Stimulated activated CD8-positive, alpha-beta memory T cell treated with anti-CD3 and anti-CD28 coated beads, Interleukin-7, amount 100 ng/mL, for 1 hour (primary cell): ENCODE measurements at places on chromosomes 2 and 18.

DNA sequence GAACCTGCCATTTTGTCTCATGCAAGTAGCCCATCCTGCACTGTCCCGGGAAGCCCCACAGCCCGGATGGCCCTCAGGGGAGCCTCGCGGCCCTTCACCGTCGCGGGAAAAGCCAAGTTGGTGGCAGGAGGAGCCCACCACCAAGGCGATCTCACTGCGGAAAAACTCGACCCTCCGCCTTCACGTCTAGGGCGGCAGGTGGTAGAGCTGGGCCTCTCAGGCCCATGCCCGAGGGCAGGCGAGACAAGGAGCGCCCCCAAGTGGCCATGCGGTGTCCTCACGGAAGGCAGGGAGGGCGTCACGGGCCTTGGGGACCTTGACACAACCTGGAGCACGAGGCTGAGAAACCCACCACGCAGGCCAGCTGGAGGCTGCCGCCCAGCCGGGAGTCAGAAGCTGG is 34.8 kb upstream of the SKA1 start:
- no peak for DNase-seq

DNA sequence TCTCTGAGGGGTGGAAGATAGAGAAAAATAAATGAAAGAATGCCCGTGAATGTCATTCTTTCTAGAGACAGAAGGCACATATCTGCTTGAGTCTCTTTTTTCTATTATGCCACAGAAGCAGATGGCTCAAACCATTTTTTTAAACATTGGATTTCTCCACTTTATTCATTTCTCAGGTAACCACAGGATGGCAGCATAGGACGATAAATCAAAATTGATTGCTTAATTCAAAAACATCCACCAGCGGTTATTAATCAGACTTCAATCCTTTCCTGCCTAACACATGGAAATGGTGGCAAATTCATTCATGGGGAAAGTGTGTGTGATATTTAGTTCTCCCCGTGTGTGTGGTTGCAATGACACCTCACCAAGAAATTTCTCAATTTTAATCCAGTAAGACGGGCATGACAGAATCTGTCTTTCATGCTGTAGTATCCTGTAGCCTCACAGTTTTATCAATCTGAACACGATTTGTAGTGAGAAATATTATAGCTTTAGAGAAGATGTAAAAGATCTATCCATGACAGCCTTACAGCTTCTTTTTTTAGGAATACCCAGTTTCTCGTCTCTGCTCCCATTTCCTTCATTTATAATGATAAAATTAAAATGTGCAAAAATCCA is 72.2 kb downstream of the DSC3 start:
- DNase-seq = no peak

DNA sequence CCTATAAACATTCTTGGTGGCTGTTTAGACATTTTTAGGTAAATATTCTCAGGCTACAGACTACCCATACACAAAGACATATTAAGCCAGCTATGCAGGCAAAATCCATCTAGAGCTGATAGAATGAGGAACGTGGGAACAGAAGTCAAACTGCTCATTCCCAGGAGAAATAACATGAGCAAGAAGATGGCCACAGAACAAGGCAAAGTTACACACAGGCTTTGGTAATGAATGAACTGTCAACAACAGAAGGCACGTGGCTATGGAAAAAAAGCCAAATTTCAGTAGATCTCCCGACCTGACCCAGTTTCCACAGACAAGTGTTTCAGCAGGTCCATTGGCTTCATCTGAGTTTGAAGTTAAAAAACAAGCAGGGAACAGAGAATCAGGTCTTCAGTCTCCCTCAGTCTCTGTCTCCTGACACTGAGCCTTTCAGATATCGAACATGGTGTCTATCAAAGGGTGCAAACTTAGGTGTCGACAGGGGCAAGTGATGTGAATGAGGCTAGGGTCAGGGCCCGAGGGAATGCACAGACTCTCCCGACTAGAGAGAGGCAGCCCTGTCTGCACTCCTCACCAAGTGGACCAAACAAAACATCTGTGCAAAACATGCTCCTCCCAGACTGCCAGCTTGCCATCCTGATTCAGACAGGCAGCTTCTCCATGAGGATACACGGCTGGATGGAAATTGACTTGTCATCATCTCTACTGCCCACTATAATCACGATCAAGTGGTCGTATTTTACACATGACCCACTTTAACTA is 25.9 kb downstream of the SIGLEC15 start:
- no peak for DNase-seq

- DNase-seq = no peak
Measured at GRCh38 chr2:219868635-219869034, 241.2 kb downstream of the SLC4A3 start.

- DNase-seq = no peak
Measured at GRCh38 chr2:83756219-83756618, 702.9 kb downstream of the SUCLG1 start.

- no peak for DNase-seq
Measured at GRCh38 chr2:3254442-3254941, 123.1 kb downstream of the EIPR1 start.
